ENCODE measurements at places on chromosomes 13 and 19. TPM values are rescaled to one million over a fixed set of nuclear protein-coding genes. Genes with fewer than 3 reads are reported as not detected.

The SERPINE3 gene
- not detected for total RNA-seq

The LRRC4B gene
- 5.6 TPM for total RNA-seq

The ZNF154 gene
- 2.7 TPM for total RNA-seq

The DAND5 gene
- 1.8 TPM for total RNA-seq

The ACP5 gene
- total RNA-seq: 59.3 TPM

GRCh38 chr19:17669419-17669818 lies 18.7 kb downstream of the UNC13A start:
- no peak for DNase-seq
- no peak overlapping the region for H3K27ac ChIP-seq
- no peaks in the 10 kb centered on the region for H3K4me1 ChIP-seq

DNA sequence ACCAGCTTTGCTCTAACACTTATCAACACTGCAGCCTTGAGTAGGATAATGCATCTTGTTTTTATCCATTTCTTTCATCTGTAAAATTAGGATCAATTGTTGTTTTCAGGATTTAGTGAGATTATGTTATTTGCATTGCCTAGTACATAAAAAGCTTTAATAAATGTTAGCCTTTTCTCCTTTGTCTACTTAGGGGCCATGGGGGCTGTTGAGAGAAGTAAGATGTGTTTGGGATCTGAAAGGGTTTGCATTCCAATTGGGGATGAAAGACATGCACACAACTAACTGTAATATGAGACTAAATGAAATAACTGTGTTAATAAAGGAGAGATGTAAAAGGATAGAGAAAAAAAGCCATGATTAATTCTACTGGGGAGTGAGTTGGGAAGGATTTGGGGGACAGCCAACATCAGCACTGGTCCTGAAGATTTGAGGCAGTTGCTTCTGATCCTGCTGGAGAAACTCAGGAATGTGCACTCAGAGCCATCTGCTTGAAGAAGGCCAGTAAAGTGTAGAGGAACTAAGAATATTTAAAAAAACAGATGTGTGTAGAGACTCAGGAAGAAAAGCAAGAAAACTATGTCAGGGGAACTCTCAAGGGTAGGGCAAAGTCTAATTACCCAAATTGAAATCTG lies 236.3 kb downstream of the OLFM4 start:
- DNase-seq: no peak
- no peaks in the 10 kb centered on the region for H3K27me3 ChIP-seq
- no peaks in the 10 kb centered on the region for H3K4me1 ChIP-seq
- no peaks in the 10 kb centered on the region for H3K36me3 ChIP-seq
- no peak overlapping the region for H3K4me3 ChIP-seq

- H3K4me1 ChIP-seq: no peaks in the 10 kb centered on the region
- no peak overlapping the region for H3K27ac ChIP-seq
- H3K36me3 ChIP-seq: no peaks in the 10 kb centered on the region
- H3K4me3 ChIP-seq: no peak overlapping the region
Measured at GRCh38 chr13:36000028-36000427, 131.2 kb downstream of the DCLK1 start.

DNA sequence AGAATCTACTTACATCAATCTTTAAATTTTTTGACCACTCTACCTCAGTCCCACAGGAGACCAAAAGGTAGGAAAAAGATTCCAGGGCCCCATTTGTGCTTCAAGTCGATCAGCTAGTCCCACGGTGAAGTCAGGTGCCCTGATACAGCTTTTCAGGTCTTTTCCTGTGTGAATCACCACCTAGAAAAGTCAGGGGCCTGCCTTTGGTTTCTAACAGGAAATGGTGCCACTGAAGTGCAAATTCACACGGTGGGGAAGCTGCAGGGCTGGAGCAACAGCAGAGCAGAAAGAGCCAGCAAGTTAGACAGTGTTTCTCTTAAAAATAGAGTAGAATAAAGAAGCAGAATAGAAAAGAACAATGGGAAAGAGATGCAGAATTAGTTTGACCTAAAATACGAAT lies 107.5 kb downstream of the KLF12 start:
- no peaks in the 10 kb centered on the region for H3K4me1 ChIP-seq
- H3K36me3 ChIP-seq: no peaks in the 10 kb centered on the region
- DNase-seq: no peak
- no peaks in the 10 kb centered on the region for H3K27me3 ChIP-seq
- no peak overlapping the region for H3K4me3 ChIP-seq

DNA sequence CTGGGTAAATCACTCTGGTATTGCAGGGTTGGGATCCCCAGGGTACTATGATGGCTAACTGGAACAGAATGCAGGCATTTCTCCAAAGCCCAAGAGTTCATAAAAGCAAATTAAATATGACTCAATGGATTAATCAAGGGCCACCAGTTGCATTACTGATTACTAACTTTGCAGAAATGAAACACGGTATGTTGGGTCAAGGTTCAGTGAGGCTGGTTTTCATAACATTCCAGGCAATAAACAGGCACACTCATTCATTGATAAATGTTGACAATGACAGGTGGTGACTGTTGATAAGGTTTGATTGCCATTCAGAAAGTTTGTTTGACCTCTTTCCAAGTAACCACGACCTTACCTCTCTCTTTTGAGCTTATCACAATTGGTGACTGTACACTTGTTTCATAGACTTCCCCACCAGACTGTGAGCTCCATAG lies 506 bp upstream of the AP1M1 start:
- peaks cover 16% of the 10 kb centered on the region for H3K4me1 ChIP-seq
- H3K27me3 ChIP-seq: no peaks in the 10 kb centered on the region
- peak overlapping the region; percentile 77 for H3K4me3 ChIP-seq
- H3K27ac ChIP-seq: peak overlapping the region; percentile 50
- H3K36me3 ChIP-seq: no peaks in the 10 kb centered on the region

DNA sequence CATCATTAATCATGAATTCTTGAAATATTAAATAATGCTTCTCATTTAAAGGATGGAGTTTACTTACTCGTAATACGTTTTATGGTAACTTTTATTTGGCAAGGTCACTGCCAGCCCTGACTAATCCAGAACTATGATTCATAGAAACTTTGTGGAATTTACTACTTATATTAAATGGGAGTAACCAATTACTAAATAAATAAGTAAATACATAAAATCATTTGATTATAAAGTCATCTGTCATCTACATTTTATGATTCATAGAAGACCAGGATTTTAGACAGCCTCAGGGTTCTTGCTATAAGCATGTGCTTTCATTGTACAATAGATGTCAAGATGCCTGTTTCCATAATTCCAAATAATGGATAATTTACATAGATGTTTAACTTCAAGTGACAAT lies 611.1 kb downstream of the TBC1D4 start:
- no peaks in the 10 kb centered on the region for H3K36me3 ChIP-seq
- no peaks in the 10 kb centered on the region for H3K27me3 ChIP-seq
- H3K27ac ChIP-seq: no peak overlapping the region
- H3K4me1 ChIP-seq: peaks cover 2% of the 10 kb centered on the region
- DNase-seq: no peak

DNA sequence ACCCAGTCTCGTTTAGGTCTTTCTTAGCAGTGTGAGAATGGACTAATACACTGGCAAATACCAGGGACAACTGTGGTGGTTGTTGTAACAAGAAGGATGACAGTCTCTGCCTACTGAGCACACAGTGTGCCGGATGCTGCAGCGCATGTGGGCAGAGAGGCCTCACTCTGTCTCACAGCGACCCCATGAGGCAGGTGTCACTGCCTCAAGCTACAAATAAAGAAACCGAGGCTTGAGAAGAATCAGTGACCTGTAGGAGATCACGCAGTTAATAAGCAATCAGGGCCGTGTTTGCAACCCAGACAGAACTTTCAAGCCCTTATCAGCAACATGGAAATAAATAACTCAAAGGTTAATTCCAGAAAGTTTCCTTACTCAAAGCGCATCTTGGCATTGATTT lies 40.5 kb upstream of the GAS6 start:
- no peak overlapping the region for H3K4me3 ChIP-seq
- H3K36me3 ChIP-seq: no peaks in the 10 kb centered on the region
- no peaks in the 10 kb centered on the region for H3K4me1 ChIP-seq

GRCh38 chr19:9671655-9672054 lies 3.2 kb downstream of the ZNF562 start:
- no peak for DNase-seq
- H3K4me1 ChIP-seq: no peaks in the 10 kb centered on the region
- no peak overlapping the region for H3K4me3 ChIP-seq
- H3K36me3 ChIP-seq: no peaks in the 10 kb centered on the region
- no peak overlapping the region for H3K27ac ChIP-seq

GRCh38 chr19:31715249-31715945 lies 366.2 kb upstream of the TSHZ3 start:
- no peaks in the 10 kb centered on the region for H3K36me3 ChIP-seq
- H3K4me1 ChIP-seq: no peaks in the 10 kb centered on the region
- DNase-seq: no peak
- no peaks in the 10 kb centered on the region for H3K27me3 ChIP-seq
- H3K27ac ChIP-seq: no peak overlapping the region

- H3K27ac ChIP-seq: no peak overlapping the region
- H3K4me3 ChIP-seq: no peak overlapping the region
- H3K36me3 ChIP-seq: no peaks in the 10 kb centered on the region
- peaks cover 10% of the 10 kb centered on the region for H3K27me3 ChIP-seq
- H3K4me1 ChIP-seq: no peaks in the 10 kb centered on the region
Measured at GRCh38 chr19:13511947-13512346, 5.7 kb upstream of the CACNA1A start.
